A673 (cell line): ENCODE measurements at places on chromosomes 6 and 20.

- no peak for DNase-seq
Observed at GRCh38 chr6:118535176-118535844, 12.8 kb upstream of the PLN start.

GRCh38 chr20:7773511-7773910 is 166.7 kb downstream of the HAO1 start:
- DNase-seq, result no peak

GRCh38 chr6:140988780-140989179 is 1143.9 kb upstream of the GJE1 start:
- peak; percentile 7 for DNase-seq

GRCh38 chr6:89485320-89485719 is 52.4 kb downstream of the ANKRD6 start:
- DNase-seq, result no peak

GRCh38 chr6:3962291-3963280 is 113.4 kb downstream of the FAM50B start:
- DNase-seq, result peak; percentile 87

- DNase-seq, result no peak
Observed at GRCh38 chr6:7899101-7899888, 11.3 kb downstream of the TXNDC5 start.

DNA sequence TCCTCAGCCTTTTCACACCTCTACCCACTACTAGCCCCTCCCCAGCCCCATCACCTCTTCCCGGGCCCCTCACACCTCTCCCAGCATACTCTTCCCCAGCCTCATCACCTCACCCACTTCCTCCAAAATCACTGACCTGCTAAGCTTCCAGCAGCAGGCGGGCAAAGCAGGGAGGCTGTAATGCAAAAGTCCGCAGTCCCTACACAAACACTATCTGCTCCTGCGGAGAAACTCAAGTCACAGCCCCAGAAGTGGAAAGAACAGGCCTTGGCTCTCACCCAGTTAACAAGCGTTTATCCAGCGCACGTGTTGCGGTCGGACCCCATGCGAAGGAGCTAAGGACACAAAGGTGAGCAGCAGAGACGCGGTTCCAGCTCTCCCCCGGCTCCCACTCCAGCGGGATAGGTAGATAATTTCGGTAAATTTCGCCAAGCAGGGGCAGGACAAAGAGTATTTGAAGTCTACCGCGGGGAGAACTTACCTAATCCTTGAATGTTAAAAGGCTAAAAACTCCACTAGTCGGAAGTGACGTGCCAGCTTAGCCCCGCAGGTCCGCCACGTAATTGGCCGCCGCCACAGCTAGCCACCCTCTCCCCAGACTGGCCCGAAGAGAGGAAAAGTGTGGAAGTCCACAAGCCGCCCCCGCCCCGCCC is 728 bp upstream of the TRIM39 start:
- DNase-seq, result peak; percentile 86

- DNase-seq, result peak; percentile 96
Observed at GRCh38 chr6:30942338-30943060, 1.7 kb downstream of the MUCL3 start.

- DNase-seq, result peak; percentile 21
Observed at GRCh38 chr6:87350516-87350915, 5.9 kb downstream of the C6orf163 start.

DNA sequence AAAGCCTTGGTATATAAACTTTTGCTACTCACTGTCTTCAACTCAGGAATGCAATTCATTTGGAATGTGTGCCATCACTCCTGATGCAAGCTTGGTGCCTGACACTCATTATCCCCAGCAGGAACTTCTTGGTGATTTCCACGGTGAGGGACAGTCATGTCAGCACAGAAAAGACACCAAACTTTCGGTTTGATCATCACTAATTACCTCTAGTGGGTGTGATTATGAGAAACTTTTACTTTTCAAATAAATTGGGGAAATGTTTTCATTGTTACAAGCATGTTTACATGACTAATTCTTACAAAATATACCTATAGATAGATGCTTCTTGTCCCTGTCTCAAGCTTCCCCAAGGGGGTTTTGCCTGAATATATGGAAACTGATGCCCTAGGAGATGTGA is 40.9 kb downstream of the RPP40 start:
- DNase-seq, result peak; percentile 25

GRCh38 chr6:52566201-52566600 is 10.7 kb downstream of the TRAM2 start:
- DNase-seq, result no peak

DNA sequence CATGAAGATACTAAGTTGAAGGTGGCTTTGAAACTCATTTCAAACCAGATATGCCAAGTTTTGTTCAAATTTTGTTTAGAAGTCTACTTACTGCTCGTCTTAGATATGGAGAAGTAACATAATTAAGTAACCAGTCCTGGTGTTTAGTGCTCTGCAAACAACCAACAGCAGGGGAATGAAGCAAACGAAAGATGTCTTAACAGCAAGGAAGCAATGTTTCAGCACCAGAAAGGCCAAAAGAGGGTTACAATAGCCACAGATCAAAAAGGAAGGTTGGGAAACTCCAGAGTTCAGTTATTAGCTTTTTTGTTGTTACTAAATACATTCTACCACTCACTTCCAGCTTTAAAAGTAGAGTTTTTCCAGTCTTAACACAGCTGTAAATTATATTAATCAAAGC is 45.1 kb downstream of the LHFPL5 start:
- DNase-seq, result no peak

DNA sequence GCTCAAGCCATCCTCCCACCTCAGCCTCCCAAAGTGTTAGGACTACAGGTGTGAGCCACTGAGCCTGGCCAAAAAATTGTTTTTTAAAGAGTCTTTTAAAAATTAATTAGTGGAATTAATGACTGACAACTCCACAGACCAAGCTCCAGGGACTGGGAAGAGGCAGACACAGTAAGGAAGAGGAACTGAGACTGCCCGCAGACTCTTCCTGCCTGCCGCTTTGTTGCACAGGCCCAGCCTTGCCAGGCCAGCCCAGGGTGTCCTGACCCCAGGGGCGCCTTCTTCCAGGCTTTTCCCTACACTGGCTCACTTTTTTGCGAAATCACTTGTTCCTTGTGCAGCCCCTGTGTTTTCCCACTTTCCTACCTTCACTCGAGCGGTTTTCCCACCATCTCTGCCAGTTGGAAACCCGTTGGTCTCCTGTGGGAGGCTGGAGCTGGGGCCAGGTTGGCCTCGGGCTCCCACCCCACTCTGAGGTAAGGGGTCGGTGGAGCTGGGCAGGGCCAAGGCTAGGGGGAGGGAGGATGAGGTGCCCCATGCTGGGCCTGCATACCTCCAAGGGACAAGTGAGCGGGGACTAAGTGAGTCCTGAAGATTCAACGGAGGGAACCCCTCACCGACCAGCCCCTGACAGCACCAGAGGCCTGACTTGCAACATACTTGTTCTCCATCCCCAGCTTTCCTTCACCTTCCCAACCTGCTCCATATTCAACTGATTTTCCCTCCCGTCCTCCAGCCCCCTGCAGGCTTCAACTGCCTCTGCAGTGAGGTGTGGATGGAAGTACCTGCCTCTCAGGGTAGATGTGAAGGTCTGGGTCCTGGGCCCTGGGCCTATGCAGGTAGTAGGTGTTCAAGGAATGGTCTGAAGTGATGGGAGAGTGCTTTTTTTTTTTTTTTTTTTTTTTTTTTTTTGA is 23.5 kb upstream of the SMIM29 start:
- no peak for DNase-seq

DNA sequence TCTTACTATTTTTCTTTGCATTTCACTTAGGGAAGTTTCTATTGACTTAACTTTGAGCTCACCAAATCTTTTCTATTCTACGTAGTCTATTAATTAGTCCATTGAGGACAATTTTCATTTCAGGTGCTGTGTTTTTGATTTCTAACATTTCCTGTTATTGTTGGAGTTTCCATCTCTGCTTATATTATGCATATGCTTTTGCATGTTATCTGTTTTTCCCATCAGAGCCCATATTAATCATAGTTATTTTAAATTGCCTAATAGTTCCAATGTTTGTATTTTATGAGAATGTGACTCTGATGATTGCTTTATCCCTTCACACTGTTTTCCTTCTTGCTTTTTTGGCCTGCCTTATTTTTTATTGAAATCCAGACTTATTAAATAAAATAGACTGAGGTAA is 414.5 kb upstream of the OPRM1 start:
- DNase-seq, result no peak

GRCh38 chr20:7728338-7728737 is 211.9 kb downstream of the HAO1 start:
- DNase-seq, result no peak

GRCh38 chr6:85272592-85272991 is 177.3 kb upstream of the NT5E start:
- DNase-seq, result no peak

DNA sequence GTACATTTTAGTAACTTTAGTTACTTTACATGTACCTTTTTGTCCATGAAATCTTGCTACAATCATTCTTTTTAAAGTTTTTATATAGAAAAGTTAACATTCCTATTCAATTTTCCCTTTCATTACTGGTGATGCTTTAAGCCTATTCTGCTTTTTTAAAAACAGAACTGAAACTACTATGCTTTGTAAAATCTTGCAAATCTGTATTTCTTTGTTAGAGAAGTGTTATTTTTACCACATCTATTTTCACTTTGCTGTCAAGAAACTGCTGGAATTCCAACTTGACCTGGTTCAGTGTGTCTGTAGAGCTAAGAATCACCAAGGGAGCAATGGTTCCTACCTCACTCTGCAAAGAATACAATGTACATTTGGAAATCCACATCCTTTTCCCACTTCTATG is 21.8 kb upstream of the SAMD5 start:
- no peak for DNase-seq

- no peak for DNase-seq
Observed at GRCh38 chr6:170067923-170068360, 222.9 kb downstream of the DLL1 start.

DNA sequence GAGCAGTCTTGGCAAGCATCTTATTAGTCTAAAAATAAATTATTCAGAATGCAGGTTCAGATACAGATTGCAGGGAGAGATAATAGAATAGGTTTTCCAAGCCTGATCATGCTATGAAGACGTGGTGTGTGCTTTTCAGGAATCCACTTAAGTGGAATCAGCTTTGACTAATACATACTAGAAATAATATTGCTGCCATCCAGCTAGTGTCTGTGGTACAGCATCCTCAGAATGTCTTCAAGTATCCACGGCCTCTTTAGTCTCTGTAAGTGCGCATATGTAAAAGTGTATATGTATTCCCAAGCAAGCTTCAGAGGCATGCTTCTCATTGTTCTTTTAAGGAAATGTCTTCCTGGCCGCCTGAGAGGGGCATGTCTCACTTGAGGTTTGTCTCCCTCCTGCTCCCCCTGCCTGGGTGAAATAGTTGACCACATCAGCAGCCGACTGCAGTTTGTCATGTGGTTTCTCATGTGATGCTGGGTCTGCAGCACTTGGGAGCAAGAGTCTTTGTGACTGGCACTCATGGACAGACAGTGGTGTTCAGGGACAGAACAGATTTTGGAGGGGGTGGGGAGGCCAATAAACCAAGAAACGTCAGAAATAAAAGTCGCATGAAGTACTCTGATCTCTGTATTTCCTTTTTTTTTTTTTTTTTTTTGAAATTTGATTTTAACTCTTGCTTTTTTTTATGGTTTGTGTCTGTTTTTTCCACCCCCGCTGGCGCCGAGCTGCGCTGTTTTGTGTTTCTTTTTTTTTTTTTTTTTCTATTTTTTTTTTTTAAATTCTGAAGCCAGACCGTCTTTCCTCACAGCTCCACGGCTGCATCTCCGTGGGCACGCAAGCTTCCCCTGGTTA is 150.8 kb downstream of the PRL start:
- peak; percentile 39 for DNase-seq

DNA sequence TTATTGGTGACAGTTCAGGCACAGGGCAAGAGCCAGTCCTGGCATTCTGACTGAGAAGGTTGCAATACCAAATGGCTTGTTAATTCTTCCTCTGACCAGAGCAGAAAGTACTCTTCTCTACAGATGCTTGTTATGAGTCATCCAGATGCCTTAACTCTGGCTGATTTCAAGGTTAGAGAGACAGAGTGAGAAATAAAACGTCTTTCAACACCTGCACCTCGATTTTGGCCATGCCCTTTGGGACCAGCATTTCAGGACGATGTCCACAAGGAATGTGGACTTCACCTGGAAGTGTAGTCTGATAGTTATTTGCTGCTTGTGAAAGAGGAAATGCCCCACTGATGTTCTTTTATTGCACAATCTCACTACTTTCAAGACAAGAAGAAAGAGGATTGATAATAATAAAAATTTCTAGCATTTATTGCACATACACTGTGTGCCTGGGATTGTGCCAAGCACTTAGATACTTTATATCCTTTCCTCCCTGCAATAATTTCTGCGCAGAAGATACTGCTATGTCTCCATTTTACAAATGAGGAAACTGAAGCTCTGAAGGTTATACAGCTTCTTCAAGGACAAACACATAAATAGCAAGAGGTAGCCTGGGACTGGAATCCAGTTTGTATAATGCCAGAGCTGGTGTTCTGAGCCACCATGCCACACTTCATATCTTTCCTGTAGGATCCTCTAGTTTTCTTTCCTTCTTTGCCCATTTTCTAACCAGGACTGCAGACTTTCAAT is 33.5 kb upstream of the MCM3 start:
- no peak for DNase-seq

DNA sequence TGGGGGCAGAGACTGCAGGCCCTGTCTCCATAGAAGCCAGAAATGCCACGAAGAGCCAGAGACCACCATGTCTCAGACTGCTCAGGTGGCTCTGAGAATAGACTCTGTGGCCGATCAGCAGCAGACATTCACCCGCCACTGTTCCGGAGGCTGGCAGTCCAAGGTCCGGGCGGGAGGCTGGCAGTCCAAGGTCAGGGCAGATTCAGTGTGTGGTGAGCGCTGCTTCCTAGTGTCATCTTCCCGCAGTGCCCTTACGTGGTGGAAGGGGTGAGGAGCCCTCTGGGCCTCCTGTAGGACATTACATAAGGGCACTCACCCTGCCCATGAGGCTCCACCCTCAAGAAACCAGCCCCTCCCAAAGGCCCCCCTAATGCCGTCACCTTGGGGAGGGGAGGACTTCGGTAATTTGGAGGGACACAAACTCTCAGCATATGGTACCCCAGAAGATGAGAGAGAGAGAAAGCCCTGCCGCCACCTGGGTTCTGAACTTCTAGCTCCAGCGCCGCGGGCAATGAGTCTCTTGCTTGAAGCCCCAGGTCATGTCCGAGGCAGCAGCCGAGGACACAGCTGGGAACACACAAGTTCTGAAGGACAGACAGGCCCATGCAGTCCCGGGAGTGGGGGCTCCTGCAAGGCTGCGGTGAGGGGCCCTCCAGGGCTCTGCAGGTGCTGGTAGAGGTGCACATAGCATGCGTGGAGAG is 36.4 kb downstream of the DACT2 start:
- no peak for DNase-seq
